ENCODE measurements at places on chromosomes 4 and X. TPM values are rescaled to one million over a fixed set of nuclear protein-coding genes. Genes with fewer than 3 reads are reported as not detected.

- no peak for DNase-seq
Measured at GRCh38 chr4:123430031-123430430, 33.4 kb downstream of the SPRY1 start.

DNA sequence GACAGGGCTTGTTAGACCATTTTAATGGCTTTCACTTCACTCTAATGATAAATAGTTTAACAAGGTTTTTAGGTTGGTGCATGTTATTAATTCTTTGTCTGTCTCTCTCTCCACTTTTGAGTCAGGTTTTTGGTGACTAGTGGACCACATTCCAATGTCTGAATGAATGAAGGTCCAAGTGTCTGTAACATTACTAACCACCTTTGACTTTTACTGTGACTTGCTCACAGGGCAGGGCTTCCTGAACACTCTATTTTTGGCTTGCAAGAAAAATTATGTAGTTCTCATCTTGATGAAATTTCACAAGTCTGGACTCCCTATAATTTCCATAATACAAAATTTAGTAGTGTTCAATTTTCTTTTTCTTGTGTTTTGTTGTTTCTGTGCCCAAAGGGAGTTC is 78.9 kb upstream of the BMPR1B start:
- no peak for DNase-seq

DNA sequence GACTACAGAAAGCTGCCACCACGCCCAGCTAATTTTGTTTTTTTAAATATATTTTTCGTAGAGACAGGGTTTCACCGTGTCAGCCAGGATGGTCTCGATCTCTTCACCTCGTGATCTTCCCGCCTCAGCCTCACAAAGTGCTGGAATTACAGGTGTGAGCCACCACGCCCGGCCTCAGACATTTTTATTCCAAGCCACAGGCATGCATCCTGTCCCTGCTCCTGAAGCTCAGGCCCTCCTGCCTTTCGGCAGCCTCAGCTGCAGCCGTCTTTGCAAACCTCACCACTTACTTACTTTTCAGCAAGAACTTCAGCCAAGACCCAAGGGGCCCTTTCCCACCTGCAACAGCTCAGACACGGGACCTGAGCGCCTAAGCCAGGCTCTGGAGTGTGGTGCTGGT is 26.0 kb downstream of the FAM53A start:
- no peak for DNase-seq

- no peak for DNase-seq
Measured at GRCh38 chrX:147901461-147902126, 10.1 kb upstream of the FMR1 start.

Gene NALF2
- 90.9 TPM for total RNA-seq

DNA sequence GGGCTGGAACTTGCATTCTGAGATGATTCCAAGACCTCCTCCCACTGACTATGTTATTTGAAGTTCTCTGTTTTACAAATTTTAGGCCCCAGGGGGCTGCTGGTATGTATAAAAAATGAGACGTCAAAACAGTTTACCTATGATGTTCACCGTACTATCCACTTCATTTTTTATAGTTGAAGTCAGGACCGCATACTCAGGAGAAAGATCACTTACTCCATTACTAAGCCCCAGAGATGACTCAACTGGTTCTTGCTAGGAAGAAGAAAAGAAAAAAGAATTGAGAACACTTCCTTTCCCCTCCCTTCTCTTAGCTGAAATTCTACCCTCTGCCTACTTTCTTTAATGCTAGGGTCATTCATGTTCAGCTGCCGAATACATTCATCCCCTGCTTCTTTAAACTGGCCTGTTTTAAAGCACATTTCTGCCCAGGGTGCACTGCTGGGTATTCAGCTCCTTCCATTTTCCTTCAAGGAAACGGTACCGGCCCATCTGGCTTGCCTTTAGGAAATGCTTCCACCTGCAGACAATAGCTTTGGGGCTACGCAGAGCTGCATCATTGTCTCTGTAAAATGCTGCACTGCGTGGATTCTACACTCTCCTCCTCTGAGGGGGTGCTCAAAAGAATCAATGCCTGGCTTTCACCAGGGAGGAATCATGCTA is 66.2 kb downstream of the IRF2 start:
- DNase-seq, result no peak

Gene FGF5
- not detected for total RNA-seq

Gene AREG
- 2.7 TPM for total RNA-seq

GRCh38 chr4:93132631-93133030 is 695.9 kb upstream of the ATOH1 start:
- no peak for DNase-seq

DNA sequence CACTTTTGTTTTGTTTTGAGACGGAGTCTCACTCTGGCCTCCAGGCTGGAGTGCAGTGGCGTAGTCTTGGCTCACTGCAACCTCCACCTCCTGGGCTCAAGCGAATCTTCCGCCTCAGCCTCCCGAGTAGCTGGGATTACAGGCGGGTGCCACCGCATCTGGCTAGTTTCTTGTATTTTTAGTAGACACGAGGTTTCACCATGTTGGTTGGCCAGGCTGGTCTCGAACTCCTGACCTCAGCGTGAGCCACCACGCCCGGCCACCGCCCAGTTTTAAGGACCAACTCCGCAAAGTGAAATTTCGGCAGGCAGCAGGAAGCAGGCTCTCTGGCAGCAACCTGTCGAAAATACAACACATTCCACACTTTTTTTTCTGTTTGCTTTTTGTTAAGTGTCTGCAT is 13.4 kb downstream of the DHRSX start:
- DNase-seq, result peak; percentile 45

DNA sequence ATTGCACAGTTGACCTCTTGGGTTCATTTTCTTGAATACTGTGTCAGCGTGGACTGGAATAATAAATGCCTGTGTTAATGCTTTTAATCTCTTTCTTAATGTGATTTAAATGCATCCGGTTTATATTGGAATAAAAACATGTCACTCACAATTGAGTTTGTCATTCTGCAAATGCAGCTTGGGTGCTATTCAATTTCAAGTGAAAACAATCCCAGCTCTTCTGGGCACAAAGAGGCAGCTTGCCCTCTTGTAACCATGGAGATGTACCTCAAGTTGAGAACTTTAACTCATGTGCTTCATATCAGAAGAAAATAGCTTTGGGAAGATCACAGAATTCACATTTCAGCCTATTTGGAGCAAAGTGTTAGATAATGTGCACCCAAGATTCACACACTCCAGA is 355.7 kb upstream of the GNPDA2 start:
- no peak for DNase-seq

Gene TMEM128
- total RNA-seq, result 16.1 TPM

Gene SERPINA7
- total RNA-seq, result not detected

Data from right cardiac atrium (tissue), 5 donors.